ENCODE measurements at places on chromosomes 1 and 21. TPM values are rescaled to one million over a fixed set of nuclear protein-coding genes. Genes with fewer than 3 reads are reported as not detected.

GRCh38 chr1:147853391-147853790 lies 49.2 kb upstream of the GJA8 start:
- no peak for DNase-seq

GRCh38 chr1:10962483-10962882 lies 50.0 kb upstream of the TARDBP start:
- no peak for DNase-seq

DNA sequence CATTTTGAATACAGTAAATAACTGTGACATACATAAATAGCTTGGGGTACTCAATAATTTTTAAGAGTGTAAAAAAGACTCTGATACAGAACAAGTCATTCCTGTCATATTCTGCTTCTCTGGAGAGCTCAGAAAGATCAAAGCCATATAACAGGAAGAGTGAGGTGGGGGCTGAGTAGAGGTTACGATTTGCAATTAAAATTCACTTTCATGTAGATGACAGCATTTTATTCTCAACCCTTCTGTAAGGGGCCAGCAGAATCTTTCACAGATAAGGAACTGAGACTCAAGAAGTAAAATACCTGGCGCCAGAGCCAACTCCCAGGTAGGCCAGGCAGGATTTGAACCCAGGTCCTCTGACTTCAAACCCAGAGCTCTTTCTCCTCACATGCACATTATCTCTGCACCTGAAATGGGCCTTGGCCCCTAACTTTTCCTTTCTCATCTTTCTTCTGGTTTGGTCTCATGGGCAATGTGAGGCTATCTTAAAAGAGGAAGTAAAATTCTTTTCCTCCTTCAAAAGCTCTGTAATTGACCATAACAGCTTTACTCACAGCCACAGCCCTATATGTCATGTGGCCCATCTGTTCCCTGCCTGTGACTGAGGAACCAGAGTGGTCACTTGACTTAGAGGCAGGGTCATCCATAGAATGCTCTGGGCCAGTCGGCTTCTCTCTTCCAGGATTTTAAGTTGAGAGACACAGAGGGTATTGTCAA lies 80.9 kb upstream of the SYT6 start:
- no peak for DNase-seq

- no peak for DNase-seq
These were observed 75.6 kb downstream of the LMO4 start for GRCh38 chr1:87404296-87404695.

GRCh38 chr1:164440232-164440631 lies 118.8 kb upstream of the PBX1 start:
- no peak for DNase-seq

GRCh38 chr1:57017717-57018116 lies 51.9 kb upstream of the C8B start:
- DNase-seq: no peak

DNA sequence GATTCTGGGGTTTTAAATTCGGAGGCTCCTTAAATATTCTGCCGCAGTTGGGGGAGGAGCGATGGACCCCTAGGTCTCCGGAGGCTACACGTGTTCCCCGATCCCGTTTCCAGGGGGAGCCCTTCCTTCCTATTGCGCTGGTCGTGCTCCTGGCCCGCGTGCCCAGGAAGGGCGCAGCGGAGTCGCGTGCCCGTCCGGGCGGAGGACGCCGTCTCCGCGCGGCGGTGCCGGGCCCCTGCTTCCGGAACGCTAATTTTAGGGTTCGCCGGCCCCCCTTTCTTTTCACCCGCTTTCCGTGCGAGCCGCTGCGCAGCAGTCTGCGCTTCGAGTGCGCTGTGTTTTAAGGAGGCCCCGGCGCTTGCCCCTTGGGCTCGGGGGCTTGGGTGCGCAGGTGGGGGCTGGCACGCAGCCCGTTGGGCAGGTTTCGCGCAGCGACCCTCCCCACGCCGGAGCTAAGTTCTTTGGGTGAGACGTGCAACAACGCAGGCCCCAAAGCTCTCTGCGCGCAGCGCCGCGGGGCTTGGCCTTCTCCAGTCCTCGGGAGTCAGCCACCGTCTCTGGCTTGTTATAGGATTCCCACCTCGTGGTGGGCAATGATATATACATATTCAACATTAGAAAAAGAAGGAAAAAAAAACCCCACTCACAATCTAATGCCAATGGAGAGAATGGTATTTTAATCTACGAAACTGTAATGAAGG lies 43.5 kb upstream of the DNAJC6 start:
- no peak for DNase-seq

DNA sequence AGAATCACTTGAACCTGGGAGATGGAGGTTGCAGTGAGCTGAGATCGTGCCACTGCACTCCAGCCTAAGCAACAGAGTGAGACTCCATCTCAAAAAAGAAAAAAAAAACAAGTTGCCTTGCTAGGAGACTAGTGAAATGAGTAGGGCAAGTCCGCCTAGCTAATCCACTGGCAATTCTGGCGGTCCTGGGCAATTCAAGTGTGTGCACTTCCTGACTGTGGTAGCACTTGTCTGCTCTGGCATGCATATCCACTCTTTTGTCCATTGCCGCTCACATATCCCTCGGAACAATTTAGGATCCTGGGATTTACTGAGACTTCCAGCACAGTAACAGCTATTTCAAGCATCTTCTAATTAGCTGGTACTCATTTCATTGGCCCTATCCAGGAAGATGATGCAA lies 426.3 kb upstream of the ADGRL2 start:
- no peak for DNase-seq

DNA sequence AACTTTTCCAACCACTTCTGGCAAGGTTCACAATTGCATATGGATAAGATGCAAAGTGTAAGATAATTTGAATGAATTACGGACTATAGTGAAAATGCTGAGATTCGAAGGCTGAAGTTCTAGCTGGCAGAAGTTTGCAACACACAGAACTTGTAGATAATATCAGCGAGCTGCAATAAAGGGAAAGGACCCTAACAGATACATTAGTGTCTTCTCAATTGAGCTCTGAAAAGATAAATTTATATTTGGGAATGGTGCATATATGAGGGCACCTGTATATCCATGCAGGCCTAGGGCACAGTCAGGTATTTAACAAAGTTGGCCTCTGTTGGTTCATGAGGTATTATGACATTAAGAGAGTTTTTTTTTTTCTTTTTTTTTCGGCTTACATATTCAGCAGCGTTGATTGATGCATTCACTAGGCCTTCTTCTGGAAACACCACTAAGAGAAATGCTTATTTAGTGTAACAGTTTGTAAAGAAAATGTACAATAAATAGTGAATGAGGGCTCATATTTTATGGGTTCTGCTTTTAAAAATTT lies 2.2 kb downstream of the NFIA start:
- DNase-seq: no peak

DNA sequence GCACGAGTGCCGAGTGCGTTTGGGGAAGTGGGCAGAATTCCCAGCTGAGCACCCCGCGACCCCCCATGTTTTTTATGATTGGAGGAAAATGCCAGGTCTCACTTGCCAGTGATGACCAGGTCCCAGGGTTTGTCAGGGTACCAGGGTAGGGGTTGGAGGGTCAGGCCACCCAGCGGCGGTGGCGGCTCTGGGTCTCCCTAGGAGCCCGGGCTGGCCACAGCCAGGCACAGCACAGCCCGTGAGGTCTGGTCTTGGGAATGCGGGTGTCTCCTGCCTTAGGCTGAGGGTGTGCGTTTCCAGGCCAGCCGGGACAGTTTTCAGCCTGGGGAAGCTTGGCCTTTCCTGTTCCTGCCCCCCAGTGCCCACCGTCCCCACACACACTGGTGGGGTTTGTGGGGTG lies 22.7 kb downstream of the PRKCZ start:
- DNase-seq: no peak

Gene LCE1C
- polyA plus RNA-seq: not detected

Gene HES3
- not detected for polyA plus RNA-seq

Gene HEATR1
- 26.5 TPM for polyA plus RNA-seq

Gene CCDC27
- 0.22 TPM for polyA plus RNA-seq

Gene SAMSN1
- polyA plus RNA-seq: 7.3 TPM

Gene TCHHL1
- polyA plus RNA-seq: not detected

Gene COL24A1
- 1.8 TPM for polyA plus RNA-seq

Gene MYCL
- 11.5 TPM for polyA plus RNA-seq

Gene CELA3B
- polyA plus RNA-seq: not detected

Data from right renal pelvis (tissue), 4 donors.